ENCODE measurements at places on chromosomes 1 and 21.

GRCh38 chr1:25703671-25704266 is 87.2 kb downstream of the MAN1C1 start:
- DNase-seq: no peak

DNA sequence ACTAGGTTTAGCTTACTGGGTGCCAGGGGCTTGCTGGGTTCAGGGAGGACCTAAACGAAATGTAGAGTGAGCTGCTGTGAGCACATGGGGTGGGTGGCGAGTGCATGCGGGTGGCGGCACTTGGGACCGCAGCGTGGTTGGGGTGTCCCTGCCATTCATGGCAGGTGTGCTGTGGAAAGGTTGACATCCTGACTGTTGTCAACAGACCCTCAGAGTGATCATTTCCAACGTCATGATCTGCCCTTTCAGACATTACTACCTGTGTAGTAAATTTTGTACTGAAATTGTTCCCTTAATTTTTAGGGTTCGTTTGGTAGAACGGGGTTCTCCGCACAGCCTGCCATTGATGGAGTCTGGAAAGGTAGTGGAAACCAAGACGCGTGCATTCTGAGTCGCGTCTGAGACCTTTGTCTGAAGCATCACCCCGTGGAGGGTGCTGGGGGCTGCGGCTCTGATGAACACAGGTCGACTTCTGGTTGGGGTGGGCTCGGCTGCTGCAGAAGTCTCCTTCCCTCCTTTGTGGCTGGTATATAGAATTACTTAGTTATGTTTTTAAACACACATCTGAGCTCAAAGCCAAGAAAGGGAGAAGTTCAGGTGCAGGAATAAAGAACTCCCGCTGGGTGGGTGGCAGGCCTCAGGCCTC is 43.3 kb downstream of the S100B start:
- no peak for DNase-seq

DNA sequence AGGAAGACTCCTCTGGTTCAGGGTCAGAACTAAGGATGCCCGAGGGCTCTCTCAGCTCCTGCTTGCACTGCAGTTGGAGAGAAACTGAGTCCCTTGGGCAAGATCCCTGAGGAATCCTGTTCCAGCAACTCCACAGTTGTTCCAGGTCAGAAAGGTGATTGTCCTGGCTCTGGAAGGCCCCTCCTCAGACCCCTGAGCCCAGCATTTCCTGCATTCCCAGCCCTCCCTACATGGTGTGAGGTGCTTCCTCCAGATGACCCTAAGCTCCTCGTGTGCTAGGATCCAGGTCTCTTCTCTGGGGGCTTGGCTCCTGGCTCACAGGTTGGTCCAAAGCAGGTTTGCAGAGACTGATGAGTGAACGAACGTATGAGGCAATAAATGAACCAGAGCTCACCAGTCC is 11.5 kb downstream of the LDLRAD1 start:
- DNase-seq: no peak

DNA sequence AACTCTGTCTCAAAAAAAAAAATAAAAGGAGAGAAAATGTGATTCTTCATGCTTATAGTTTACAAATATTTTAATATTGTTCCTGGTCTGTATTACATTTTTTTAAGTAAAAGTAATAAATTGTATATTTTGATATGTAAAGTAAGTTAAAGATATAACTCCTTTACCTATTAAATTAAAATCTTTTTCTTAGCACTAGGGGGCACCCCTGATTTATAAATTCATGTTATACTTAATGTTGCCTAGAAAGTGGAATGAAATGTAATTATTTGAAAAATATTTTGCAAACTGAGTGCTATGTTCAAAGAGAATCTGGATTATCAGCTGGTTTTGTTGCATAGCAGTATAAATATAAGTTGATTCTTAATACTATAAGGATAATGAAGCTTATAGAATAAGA is 49.2 kb downstream of the RALGPS2 start:
- DNase-seq: no peak

DNA sequence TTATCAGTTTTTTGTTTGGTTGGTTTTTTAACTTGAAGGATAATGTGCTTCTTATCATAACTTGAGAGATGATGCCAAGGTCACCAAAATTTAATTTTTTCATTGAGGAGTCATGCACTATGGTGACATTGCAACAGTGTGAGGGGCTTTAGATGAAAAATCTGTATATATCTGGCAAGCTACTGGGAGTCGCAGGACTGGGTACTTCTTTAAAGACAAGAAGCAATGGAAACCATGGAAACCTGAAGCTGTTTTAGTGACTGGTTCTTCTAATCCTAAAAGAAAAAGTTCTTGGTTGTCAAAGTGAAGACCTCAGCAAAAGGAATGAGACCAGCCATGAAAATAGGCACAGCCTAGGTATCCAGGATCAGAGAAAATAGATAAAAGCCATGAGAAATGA is 31.1 kb downstream of the ZC3H11B start:
- no peak for DNase-seq

DNA sequence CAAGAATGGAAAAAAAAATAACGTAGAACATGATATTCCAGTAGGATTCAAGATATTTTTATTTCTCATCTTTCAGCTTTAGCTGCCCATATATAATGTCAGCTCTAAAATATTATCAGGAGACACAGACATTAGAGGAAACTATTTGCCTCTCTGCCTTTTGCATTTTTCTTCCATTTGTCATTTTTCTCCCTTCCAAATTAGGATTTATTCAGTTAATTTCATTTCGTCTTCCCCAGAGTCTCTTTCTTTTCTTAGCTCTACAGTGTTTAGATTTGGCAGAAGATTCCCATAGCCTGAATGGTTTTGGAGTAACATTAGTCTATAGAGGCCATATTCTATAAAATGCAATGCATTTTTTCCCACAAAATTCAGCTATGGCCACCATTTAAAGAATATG is 5.1 kb upstream of the ENAH start:
- DNase-seq: no peak

DNA sequence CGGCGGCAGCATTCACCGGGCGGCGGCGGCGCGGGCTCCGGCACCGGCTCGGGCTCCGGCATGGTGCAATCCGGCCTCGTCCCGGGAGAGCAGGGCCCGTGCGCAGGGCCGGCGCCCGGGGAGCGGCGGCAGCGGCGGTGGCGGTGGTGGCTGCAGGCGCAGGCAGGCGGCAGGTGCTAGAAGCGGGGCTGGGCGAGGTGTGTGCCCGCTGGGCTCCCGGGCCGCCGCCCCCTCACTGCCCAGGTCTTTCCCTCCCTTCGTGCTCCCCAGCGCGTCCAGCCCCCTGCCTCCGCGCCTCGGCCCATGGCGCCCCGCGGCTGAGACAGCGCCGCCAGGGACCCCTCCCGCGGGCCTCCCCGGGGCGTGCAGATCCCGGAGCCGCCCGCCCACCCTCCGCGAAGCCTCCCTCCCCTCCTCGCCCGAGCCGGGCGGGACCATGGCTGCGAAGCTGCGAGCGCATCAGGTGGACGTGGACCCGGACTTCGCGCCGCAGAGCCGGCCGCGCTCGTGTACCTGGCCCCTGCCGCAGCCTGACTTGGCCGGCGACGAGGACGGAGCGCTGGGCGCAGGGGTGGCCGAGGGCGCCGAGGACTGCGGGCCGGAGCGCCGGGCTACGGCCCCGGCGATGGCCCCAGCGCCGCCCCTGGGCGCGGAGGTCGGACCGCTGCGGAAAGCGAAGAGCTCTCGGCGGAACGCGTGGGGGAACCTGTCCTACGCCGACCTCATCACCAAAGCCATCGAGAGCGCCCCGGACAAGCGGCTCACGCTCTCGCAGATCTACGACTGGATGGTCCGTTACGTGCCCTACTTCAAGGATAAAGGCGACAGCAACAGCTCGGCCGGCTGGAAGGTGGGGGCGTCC is 492 bp downstream of the FOXO6 start:
- no peak for DNase-seq

- no peak for DNase-seq
Measured at GRCh38 chr1:34923490-34923889, 6.0 kb downstream of the DLGAP3 start.

- DNase-seq: no peak
Measured at GRCh38 chr1:86650065-86650464, 54.3 kb upstream of the SH3GLB1 start.

DNA sequence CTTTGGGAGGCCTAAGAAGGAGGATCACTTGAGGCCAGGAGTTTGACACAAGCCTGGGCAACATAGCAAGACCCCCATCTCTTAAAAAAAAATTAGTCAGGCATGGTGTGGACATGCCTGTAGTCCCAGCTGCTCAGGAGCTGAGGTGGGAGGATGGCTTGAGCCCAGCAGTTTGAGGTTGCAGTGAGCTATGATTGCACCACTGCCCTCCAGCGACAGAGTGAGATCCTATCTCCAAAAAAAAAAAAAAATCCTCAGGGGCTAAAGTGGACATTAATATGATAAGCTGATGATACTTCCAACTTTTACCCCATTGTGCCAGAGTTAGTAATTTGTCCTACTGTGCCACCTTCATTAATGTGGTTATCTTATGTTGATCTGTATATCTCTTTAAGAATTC is 327.8 kb upstream of the FMN2 start:
- no peak for DNase-seq

GRCh38 chr1:230827081-230827681 is 41.1 kb downstream of the C1orf198 start:
- no peak for DNase-seq
